ENCODE measurements at places on chromosomes 11 and 22.

GRCh38 chr11:128473636-128474035 is 113.7 kb downstream of the ETS1 start:
- no peak for DNase-seq

GRCh38 chr11:75802913-75803820 is 11.8 kb upstream of the UVRAG start:
- DNase-seq = peak; percentile 45

GRCh38 chr22:49779853-49780697 is 47.6 kb downstream of the BRD1 start:
- DNase-seq = no peak

- DNase-seq = no peak
Measured at GRCh38 chr11:35734669-35735410, 72.3 kb downstream of the TRIM44 start.

DNA sequence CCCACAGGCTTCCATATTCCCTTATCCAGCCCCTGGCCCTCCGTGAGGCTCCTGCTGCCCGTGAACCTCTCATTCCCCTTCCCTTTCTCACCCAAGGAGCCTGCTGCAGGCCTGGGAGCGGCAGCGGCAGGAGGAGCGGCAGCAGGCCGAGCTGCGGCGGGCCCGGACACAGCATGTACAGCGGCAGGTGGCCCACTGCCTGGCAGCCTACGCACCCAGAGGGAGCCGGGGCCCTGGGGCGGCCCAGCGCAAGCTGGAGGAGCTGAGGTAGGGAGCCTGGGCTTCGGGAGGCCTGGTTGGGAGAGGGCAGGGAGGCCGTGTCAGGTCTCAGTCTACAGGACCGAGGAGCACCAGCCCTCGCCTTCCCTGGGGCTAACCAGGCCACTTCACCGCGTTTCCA is 8.1 kb upstream of the SART1 start:
- no peak for DNase-seq

DNA sequence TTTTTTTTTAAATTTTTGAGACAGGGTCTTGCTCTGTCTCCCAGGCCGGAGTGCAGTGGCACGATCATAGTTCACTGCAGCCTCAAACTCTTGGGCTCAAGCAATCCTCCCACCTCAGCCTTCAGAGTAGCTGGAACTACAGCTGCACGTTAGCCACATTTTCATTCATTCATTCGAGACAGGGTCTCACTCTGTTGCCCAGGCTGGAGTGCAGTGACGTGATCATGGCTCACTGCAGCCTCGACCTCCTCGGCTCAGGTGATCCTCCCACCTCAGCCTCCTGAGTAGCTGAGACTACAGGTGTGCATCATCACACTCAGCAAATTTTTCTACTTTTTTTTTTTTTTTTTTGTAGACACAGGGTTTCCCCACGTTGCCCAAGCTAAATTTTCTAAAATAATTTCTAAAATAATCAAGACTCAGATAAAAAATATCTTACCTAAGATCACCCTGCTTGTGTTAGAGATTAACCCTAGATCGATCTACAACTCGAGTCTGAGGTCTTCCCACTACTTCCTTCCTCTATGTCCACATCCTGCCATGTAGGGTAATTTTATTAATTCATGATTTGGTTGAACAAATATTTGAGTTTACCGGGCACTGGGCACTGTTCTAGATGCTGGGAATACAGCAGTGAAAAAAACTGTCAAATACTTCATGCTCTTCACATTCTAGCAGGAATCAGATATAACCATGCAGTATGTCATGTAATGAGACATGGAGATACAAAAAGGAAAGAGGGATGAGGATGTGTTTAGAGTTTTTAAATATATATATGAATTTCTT is 15.1 kb downstream of the EIF4G2 start:
- DNase-seq = no peak

- DNase-seq = no peak
Measured at GRCh38 chr11:122207505-122207904, 91.5 kb upstream of the BLID start.

DNA sequence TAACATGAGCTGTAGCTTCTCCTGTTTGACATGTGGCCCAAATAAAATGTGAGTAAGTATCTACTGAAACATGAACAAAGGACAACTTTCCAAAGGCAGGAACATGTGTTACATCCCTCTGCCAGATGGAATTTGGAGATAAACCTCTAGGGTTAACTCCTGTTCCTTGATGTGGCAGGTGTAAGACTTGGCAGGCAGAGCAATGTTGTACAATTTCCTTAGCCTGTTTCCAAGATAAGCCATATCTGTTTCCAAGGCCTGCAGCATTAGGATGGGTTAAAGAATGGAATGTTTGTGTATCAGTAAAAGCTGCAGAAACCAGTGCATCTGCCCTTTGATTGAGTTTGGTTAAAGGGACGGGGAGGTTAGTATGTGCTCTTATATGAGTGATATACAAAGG is 8.8 kb upstream of the DNAJB13 start:
- no peak for DNase-seq

GRCh38 chr11:101582989-101583250 is 887 bp downstream of the TRPC6 start:
- DNase-seq = no peak

DNA sequence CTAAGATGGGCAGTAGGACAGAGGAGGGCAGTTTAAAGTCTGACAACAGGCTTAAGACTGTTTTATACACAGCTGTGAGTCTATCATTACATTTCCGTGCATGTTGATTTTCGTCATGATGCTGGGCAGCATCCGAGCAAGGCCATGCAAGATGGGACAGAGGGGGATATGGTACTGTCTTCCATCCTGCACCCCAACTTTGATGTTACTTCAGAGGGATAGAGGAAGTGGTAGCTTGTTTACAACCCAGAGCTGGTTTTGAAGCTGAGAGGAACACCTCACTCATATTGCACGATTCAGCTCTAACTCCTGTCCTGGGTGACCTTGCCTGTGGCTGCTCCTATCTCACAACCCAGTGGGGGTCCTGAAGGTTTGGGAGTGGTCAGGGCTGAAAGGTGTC is 3.0 kb upstream of the SORL1 start:
- DNase-seq = no peak

GRCh38 chr22:41687901-41688364 is 734 bp downstream of the SNU13 start:
- no peak for DNase-seq

DNA sequence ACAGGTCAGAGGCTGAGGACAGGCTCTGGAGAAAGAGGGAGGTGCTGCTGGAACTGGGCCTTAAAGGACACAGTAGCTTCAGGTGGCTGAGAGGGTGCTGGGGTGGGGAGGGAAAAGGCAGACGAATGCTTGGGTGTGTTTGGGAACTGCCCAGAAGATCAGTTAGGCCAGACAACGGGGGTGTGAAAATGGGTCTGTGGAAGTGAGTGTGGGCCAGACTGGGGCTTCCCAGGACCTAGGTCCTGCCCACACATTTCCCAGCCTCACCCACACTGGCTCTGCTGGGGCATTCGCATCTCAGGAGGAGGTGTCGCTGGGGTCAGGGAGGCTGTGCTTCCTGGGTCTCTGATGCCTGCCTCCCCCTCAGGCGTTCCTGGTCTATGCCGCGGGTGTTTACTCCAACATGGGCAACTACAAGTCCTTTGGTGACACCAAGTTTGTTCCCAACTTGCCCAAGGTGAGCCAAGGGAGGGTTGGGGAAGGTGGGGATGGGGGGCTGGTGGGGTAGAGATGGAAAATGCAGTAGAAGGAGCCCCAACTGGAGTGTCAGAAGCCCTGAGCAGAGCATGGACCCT is 4.7 kb downstream of the DPP3 start:
- no peak for DNase-seq

GRCh38 chr11:9126636-9127035 is 35.2 kb upstream of the SCUBE2 start:
- no peak for DNase-seq

GRCh38 chr11:116366980-116367645 is 405.7 kb downstream of the BUD13 start:
- no peak for DNase-seq

DNA sequence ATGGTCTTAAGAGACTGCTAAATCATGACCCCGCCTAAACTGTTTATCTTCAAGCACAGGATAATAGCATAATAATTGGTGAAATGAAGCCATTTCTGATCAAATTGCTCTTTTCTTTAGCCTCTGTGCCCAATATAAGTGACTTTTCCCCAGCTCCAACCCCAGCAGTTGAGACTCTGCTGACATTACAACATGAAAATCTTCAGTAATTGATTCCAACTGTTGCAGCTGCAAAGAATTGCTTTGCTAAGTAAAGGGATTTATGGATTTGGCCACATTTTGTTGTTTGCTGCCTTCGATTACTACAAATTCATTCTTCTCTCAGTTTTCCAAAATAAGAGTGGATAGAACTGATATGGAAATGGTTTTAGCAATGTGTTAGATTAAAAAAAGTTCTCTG is 576.7 kb upstream of the LRRC4C start:
- no peak for DNase-seq

- no peak for DNase-seq
Measured at GRCh38 chr22:21939461-21939913, 13.2 kb downstream of the PPM1F start.

DNA sequence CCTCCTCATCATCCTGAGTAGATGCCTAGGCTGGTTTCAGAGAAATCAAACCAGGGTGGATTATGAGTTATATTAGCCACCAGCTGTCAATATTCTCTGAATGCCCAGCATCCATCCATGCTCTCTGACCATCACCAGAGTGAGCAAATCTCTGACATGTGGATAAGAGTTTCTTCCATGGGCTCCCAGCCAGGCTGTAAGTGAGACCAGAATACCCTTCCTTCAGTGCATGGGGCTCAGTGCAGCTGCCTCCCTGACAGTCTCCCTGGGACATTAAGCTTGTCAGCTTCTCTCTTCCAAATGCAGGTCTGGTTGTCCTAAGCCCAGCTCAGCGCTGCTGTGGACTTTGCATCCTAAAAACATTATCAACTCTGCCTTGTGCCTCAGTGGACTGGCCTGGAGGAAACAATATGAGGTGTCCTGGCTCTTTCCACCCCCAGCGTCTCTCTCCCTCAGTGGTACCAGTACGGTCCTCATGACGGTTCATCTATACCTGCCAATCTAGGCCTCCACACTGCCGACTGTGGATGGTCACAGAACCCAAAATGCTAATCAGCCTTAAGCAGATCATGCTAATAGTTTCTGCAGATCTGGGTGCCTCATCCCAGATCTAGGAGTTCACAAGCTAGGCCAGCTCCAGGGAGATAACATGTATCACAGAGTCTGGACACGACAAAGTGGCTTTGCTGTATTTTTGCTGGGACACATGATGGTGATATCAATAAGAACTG is 41.6 kb upstream of the PRAME start:
- DNase-seq = no peak

DNA sequence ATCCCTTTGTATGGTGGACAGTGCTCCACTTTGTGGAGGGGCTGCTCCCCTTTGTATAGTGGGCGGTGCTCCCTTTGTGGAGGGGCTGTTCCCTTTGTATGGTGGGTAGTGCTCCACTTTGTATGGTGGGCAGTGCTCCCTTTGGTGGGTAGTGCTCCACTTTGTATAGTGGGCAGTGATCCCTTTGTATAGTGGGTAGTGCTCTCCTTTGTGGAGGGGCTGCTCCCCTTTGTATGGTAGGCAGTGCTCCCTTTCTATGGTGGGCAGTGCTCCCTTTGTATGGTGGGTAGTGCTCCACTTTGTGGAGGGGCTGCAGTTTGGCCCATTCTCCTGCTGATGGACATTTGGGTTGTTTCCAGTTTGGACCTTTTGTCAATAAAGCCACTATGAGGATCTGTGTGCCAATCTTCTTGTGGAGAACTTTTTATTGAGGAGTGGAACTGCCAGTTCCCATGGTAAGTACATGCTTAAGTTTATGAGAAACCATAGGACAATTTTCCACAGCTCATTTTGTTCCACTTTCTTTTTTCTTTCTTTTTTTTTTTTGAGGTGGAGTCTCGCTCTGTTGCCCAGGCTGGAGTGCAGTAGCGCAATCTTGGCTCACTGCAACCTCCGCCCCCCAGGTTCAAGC is 4.6 kb upstream of the TALDO1 start:
- no peak for DNase-seq

DNA sequence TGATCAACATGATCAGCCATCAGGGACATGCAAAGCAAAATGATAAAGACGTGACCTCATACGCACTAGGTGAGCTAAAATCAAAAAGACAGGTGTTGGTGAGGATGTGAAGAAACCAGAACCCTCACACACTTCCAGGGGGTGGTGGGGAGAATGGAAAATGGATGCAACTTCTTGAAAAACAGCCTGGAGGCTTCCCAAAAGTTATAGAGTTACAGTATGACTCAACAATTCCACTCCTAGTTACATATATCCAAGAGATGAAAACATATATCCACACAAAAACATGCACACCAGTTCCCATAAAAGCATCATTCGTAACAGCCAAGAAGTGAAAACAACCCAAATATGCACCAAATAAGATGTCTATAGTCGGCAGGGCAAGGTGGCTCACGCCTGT is 42.1 kb upstream of the APLNR start:
- no peak for DNase-seq

- no peak for DNase-seq
Measured at GRCh38 chr11:79150320-79150719, 290.5 kb downstream of the TENM4 start.

DNA sequence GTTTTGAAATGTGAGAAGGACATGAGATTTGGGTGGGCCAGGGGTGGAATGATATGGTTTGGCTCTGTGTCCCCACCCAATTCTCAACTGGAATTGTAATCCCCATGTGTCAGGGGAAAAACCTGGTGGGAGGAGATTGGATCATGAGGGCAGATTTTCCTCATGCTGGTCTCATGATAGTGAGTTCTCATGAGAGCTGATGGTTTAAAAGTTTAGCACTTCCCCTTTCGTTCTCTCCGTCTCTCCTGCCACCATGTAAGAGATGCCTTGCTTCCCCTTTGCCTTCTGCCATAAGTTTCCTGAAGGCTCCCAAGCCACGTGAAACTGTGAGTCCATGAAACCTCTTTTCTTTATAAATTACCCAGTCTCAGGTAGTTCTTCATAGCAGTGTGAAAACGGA is 113.5 kb downstream of the FCHSD2 start:
- DNase-seq = no peak

DNA sequence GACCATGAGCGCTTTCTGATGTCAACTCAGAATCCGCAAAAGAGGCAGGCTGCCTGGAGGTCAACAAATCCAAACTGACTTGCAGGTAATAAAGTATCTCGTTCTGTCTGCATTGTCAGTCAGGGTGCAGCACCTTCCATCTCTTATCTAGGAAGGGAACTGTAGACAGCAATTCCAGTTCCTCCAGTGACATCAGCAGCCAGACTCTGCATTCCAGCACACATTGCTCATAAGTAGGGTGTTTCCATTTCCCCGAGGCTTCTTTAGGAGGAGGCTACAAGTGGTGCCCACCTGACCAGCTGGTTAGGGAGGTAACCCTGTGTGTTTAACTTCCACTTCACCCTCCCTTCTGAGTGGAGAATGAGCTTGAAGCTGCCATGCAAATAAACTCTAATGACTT is 53.3 kb downstream of the NTM start:
- no peak for DNase-seq

GRCh38 chr11:66879583-66879982 is 22.7 kb downstream of the LRFN4 start:
- DNase-seq = no peak

- no peak for DNase-seq
Measured at GRCh38 chr11:87870086-87870485, 305.2 kb downstream of the RAB38 start.

DNA sequence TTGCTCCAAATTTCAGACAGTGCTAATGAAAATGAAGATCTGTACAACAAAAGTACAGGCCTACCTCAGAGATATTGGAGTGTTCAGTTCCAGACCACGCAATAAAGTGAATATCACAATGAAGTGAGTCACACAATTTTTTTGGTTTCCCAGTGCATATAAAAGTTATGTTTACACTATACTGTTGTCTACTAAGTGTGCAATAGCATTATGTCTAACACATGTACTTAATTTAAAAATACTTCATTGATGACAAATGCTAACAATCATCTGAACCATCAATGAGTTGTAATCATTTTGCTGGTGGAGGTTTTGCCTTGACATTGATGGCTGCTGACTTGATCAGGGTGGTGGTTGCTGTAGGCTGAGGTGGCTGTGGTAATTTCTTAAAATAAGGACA is 60.6 kb upstream of the E2F8 start:
- no peak for DNase-seq

Measured in stimulated activated CD8-positive, alpha-beta memory T cell treated with anti-CD3 and anti-CD28 coated beads, Interleukin-2, amount 100 ng/mL, for 1 hour (primary cell).